DMS79 (cell line): ENCODE measurements at places on chromosomes 6 and 20.

- DNase-seq = no peak
Observed at GRCh38 chr6:91198588-91199255, 611.9 kb upstream of the MAP3K7 start.

DNA sequence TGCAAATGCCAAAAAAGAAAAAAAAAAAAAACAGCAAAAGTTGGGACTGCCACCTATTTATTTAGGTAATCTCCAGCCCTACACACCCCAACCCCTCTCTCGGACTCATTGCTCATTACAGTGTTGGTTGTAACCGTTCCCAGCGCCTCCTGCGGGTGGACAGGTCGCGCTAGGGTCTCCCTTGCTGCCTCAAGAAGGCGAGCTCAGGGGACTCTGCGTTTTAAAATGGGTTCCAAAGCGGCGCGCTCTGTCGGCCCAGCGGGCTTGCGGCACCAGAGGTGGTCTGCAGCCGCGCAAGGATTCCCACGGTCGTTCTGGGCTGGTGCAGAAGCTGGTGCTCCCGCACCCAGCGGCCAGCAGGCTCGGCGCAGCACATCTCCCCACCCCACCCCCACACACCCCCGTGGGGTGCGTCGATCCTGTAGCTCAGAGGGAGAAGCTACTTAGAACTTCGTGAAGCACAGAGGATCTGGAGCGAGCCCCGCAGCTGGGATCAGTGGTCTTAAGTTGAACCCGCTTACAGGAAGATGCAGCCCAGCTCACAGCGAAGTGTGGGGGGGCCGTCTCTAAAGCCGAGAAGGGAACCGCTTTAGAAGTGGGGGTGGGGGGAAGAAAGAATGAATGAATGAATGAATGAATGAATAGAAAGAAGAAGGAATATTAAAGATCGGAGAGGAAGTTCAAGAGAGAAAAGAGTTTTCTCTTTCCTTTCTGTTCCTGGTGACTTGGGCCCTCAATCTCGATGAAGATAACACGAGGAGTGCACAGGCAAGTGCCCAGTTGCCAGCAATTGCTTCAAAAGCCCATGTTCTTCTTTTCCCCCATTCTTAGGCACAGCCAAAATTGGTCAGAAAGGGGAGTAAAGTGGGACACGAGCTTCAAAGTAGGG is 780 bp downstream of the TFAP2A start:
- no peak for DNase-seq

DNA sequence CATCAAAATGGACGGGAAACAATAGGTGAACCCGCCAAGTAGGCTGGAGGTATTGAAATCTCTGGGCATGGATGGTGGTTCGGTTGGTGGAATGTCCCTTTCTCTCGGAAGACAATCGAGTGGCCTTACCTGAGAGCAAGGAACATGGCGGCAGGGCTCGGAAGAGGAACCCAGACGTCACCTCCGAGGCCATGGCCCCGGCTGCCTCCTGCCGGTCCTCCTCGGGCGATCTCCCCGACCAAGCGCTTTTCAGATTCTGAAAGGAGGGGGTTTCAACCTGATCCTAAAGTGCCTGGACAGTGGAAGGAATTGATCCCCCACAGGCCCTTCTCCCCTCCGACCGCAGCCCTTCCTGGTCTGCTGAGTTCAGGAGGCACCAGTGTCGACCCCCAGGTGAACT is 47.2 kb downstream of the GNAS-AS1 start:
- DNase-seq = no peak

GRCh38 chr20:62045529-62046285 is 20.0 kb downstream of the TAF4 start:
- DNase-seq = no peak

- no peak for DNase-seq
Observed at GRCh38 chr20:58444746-58445255, 55.8 kb downstream of the VAPB start.

DNA sequence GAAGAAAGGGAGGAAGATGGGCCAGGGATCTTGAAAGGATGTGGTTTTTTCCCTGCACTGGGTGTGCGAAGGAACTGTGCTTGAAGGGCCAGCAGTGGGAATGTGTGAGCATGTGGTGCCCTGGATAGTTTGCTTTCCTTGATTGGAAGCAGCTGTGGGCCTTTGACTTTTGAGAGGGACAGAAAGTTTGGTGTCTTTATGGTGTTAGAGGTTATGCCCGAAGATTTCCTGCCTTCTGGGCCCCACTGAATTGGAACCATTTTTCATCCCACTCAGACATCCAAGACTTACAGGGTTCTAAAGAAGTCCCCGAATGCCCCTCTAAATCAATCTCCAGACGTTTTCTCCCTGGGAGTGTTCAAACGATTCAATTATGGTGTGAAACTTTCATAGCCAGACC is 23.5 kb upstream of the EDN3 start:
- DNase-seq = no peak

DNA sequence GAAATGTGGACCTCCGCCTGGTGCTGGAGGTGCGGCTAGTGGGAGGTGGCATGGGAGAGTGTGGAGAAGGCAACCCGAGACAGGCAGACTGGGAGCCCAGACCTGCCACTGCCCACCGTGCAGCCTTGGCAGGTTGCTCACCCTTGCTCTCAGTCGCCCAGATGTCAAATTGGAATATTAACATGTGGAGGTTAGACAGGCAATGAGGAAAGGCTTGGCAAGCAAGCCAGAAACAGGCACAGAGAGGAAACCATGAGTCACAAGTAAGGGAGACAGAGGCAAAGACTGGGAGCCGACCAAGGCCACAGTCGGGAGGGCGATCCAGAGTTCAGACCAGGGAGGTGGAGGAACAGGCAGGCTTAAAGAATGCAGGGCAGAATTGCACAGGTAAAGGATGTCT is 178.2 kb downstream of the FOXC1 start:
- no peak for DNase-seq
